ENCODE measurements at places on chromosomes 16 and 17. TPM values are rescaled to one million over a fixed set of nuclear protein-coding genes. Genes with fewer than 3 reads are reported as not detected.

GRCh38 chr16:79190542-79190941, 410.0 kb downstream of the MAF start:
- no peak for DNase-seq

Gene ZNF747
- total RNA-seq, result 11.3 TPM

Gene C17orf58
- total RNA-seq, result 16.4 TPM

DNA sequence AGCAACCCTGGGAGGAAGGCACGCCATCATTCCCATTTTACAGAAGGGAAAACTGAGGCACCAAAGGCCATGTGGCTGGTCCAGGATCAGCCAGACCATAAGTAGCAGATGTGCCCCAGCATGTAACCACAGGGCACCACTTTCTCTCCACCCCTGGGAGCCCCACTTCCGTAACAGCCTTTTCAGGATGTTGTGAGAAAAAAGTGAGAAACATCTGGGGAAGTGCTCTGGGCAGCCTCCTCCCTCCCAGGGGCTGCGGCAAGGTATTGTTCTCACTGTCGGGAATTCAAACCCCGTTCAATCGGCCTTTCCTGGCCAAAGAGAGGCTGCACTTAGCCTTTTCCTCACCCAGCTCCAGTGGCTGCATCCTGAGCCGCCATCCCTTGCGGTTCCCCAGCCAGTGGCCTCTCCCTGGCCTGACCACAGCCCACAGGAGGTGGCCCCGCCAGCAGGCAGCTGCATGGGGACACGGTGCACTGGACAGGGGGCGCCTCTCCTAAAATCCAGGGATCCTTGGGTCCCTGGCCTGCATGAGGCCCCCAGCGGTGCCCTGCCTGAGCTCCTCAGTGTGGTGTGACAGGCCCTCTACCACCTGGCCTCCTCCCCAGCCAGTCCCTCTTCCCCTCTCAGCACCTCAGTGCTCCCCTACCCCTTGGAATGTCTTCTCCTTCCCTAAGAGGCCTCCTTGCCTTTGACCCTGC, 5.7 kb upstream of the CDH5 start:
- no peak for DNase-seq

Gene RASL10B
- total RNA-seq, result 31.7 TPM

GRCh38 chr16:86519649-86520316, 9.5 kb downstream of the FOXF1 start:
- peak; percentile 71 for DNase-seq

DNA sequence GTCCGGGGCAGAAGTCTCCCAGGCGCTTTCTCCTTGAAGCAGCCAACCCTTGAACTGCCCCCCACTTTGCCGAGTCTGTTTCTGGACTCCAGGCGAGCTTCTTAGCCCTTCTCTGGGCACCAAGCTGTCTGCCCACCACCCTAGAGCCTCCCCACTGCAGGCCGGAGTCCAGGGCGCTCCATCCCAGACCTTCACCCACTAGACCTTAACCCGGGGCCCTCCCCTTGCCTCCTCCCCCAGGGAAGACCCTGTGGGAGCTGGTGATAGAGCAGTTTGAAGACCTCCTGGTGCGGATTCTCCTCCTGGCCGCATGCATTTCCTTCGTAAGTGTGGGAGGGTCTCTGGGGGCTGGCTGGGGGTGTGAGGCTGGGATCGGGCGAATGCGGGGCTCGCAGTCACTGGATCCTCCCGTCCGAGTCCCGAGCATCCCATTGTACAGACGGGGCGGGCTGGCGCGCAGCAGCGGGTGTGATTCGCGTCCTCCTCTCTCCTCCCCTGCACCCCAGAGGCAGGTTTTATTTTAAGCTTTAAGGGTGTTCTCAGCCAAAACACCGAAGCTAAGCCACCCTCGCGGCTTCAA, 1.1 kb downstream of the ATP2A1 start:
- DNase-seq, result no peak

DNA sequence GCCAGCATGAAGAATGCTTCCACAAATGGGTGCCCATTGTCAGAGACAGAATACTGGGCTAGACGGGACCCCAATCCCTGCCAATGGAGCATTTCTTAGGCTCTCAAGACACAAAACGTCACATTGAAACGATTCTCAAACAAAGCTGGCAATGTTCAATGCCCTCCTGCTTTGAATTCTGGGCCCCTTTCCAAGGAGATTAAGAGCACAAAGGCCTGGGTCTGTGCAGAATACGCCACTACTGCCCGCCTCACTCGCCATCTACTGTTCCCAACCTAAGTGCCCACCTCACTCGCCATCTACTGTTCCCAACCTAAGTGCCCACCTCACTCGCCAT, 9.7 kb downstream of the CFAP20 start:
- DNase-seq, result no peak

Gene DNAH9
- total RNA-seq, result 18.6 TPM

DNA sequence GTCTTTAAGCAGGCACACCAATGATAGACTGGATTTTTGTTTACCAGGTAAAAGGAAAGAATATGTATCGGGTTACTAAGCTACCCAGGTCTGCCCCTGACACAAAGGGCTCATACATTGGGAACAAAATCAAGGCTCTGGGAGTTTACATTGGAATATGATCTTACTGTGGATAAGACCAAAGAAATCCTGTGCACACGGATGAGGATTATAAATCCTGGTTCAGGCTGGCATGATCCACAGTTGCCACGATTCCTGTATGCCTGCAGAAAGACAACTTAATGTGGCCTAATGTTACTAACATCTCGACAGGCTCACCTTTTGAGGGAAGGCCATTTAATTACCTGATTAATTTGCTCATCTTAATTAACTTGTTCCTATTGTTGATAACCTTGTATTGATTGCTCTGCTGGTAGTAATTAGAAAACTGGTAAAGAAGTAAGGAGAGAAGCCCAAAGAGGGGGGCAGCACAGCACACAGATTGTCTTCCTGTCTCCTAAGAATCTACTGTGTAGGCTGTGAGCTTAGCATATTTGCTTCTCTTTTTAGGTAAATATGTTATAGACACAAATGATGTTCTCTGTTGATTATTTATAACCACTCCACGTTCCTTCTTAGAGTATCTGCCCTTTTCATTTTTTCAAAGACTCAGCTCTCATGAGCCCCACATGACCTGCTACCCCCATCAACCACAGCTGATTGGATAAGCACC, 51.0 kb upstream of the TOX3 start:
- no peak for DNase-seq

DNA sequence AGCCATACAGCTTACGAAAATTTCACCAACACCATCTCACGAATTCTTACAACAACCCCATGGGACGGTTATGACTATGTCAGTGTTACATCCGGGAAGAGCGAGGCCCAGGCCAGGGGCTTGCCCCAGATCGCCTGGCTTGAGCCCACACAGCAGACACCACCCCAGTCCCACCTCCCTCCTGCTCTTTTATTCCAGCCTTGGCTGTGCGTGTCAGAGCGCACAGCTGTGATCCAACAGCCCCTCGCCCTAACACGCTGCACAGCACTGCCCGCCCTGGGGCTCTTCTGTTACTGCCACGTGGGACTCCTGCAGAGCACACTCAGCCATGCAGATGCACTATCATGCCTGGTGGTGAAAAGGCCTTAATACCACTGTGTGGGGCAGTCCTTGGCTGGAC, 127.9 kb downstream of the ENGASE start:
- no peak for DNase-seq

DNA sequence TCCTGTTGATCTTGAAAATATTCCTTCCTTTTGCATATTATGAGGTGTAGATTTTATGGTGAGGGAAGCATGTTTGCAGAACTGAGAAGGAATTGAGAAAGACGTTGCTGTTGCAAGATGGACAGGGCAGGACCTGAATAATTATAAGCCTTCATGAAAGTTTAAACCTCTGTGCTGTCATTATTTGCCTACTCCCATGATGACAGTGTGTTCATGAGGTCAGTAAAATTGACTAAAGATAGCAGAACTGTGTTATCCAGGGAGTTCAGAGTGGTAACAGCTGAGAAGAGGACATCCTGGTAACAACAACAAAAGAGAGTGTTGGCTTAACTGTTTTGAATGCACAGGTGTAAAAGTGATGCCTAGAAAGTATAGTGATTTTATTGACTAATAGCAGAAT, 45.3 kb upstream of the HLF start:
- DNase-seq, result no peak

- DNase-seq, result no peak
These were observed 128.5 kb downstream of the CA10 start for GRCh38 chr17:52030052-52030451.

- DNase-seq, result no peak
These were observed 20.4 kb upstream of the RBL2 start for GRCh38 chr16:53413864-53414263.

Gene C17orf78
- total RNA-seq, result not detected

DNA sequence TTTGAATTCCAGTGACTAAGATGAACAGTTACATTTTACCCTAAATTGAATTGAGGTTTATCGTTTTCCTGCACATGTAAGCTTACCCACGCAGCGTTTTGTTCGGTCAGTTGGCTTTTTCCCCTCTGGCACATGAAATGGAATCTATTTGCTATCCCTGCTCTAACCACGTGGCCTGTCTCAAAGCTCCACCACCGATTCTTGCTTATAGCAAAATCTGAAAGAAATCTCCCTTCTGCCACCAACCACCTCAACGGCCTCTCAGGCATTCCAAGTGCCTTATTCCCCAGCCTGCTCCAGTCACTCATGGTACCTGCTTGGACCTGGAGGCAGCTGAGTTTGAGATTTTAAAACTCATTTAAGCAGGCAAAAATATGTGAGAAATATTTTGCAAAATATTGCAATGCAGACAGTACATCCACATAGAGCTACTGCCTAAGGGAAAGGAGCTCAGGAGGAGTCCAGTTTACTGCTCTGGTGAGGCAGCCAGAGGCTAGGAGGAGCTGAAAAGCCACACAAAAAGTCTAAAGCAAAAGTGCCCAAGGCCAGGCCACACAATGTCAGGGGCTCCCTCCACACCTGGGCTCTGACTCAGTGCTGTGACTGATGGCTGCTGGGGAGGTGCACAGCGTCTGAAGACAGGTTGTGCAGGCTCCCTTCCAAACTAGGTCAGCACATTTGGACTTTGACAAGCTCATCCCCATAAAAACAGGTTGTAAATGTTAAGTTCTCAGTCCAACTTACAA, 26.4 kb downstream of the ARHGAP17 start:
- no peak for DNase-seq

Gene GNGT2
- not detected for total RNA-seq

Gene ABCA9
- total RNA-seq, result 1.3 TPM

DNA sequence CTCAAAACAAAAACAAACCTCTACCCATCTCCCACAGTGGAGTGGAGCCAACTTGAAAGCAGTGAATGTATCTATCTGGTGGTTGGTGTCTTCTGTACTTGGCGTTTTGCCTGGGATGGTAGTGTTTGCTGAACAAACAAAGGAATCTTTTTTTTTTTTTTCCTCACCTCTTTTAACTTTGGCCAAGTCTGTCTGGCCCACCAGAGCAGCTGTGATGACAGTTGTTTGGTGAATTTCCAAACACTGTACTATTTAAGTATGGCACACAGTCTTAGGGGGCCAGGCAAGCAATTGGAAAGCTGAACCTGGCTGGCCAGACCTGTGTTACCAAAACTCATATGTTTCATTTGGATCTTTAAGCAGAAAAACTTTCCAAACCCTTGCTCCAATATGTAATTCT, 101.8 kb upstream of the CDH13 start:
- no peak for DNase-seq

Gene ABHD15
- 4.2 TPM for total RNA-seq

- no peak for DNase-seq
These were observed 57.1 kb downstream of the BRIP1 start for GRCh38 chr17:61806081-61806828.
